Left renal cortex interstitium (tissue), 4 donors: ENCODE measurements at places on chromosomes 13 and 19. TPM values are rescaled to one million over a fixed set of nuclear protein-coding genes. Genes with fewer than 3 reads are reported as not detected.

The C19orf85 gene
- not detected for polyA plus RNA-seq

The METTL21C gene
- 0.59 TPM for polyA plus RNA-seq

The FAM216B gene
- 0.05 TPM for polyA plus RNA-seq

The OR4F17 gene
- polyA plus RNA-seq = not detected

The ZNF486 gene
- 19.5 TPM for polyA plus RNA-seq
